ENCODE measurements at places on chromosomes 3 and 15.

DNA sequence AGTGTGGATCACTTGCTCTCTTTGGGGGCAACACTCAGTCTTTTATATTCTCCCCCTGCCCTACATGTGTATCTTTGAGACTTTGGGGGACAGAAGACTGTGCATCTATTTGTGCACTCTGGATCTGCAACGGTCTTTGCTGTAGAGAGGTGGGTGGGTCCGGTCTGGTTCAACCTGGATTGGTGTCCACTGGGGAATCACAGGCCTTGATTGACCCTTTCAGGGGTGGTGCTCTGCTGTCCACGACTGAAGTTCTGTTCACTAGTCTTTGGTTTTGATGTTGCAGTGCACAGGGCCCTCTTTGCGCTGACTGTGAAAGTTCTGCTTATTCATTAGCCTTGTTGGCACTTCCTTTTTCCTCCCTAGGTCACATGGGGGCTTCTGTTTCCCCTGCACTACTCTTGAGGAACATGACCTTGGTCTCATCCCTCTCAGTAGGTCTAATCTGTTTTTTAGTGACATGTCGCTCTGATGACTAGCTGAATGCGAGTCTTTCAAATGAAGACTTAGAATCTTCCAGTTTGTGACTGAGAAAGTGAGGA is 284.2 kb downstream of the SV2B start:
- DNase-seq = no peak

- DNase-seq = no peak
These were observed 771 bp downstream of the RARRES1 start for GRCh38 chr3:158731486-158731885.

DNA sequence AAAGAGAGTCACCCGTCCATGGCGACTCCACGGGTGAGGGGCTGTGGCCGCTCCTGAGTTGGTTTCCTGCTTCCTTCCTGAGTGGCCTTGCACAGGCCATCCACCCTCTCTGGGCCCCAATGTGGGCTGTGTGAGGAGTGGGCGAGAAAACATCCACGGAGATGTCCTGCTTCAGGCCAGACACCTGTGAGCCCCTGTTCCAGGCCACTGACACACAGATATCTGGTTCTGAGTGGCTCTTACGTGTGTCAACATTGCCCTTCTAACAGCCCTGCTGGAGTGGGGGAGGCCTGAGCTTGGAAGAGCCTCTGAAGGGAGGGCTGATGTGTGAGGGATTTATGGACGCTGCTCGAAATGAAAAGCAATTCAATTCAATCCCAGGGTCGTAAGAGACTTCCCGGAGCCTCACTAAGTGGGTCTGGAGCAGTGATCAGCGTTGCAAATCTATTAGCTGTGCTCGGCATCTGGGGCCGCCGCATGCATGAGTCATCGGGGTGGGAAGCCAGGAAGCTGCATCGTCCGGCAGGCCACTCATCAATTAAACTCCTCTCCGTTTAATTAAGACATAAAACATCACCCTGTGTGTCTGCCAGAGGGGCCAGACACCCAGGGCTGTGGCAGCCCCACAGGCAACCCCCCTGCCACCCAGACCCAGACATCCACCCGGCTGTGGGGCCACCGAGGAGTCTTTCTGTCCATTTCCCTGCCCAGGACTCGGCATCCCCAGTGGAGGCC is 20.0 kb upstream of the PRR23E start:
- DNase-seq = no peak

DNA sequence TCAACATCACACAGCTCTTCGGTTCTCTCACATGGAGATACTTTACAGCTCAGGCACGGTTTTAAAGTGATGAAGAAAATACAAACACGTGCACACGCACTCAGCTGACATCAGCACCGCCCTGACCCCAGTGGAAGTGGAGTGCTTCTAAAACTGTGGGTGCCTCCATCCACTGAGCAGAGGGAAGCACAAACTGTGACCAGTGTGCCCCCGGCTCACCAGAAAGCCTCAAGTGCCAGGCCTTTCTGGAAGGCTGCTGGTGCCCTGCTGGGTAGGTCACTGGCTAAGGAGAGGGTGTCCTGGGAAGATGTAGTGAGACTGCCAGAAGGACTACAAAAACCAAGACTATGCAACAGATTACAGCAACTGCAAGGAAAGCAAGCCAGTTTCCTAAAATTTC is 78.5 kb downstream of the OCA2 start:
- DNase-seq = no peak

- DNase-seq = no peak
These were observed 16.4 kb downstream of the CHST13 start for GRCh38 chr3:126540342-126540849.

- DNase-seq = no peak
These were observed 230.3 kb upstream of the TLE3 start for GRCh38 chr15:70327856-70328678.

- DNase-seq = no peak
These were observed 255.4 kb upstream of the ARPP21 start for GRCh38 chr3:35383719-35384555.
